ENCODE measurements at places on chromosomes 6 and 20.

- no peak for DNase-seq
Measured at GRCh38 chr6:11356404-11357155, 124.1 kb upstream of the NEDD9 start.

GRCh38 chr20:53884859-53885541, 185.4 kb downstream of the BCAS1 start:
- no peak for DNase-seq

DNA sequence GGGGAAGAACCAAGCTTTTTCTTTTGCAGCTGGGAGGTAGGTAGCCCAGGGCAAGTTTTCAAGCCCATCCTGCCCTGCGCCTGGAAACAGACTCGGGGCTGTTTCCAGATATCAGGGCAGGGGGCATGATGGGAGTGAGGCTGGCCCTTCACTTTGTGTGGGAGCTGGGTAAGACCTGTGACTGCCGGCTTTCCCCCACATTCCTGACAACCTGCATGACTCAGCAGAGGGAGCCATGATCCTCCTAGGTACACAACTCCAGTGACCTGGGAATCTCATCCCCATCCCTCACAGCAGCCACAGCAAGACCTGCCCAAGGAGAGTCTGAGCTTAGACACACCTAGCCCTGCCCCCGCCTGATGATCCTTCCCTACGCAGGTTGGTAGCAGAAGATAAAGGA, 280.8 kb downstream of the SOX4 start:
- DNase-seq, result no peak

DNA sequence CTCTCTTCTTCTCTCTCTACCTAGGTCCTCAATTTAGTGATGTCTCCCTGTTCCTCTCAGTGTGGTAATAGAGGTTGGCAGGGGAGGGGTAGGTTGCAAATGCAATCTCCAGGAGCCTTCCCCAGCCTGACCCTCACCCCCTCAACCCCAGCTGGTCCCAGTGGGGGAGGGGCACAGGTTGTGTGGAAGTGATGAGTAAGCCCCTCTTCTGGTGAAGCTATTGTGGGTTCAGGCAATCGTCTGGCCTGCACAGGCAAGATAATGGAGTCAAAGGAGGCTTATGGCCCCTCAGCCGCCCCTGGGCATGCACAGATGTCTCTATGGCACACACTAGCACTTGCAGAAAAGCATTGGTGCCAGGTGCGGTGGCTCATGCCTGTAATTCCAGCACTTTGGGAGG, 10.8 kb upstream of the ADA start:
- DNase-seq, result no peak

- DNase-seq, result no peak
Measured at GRCh38 chr20:18728870-18729224, 84.7 kb upstream of the SCP2D1 start.

DNA sequence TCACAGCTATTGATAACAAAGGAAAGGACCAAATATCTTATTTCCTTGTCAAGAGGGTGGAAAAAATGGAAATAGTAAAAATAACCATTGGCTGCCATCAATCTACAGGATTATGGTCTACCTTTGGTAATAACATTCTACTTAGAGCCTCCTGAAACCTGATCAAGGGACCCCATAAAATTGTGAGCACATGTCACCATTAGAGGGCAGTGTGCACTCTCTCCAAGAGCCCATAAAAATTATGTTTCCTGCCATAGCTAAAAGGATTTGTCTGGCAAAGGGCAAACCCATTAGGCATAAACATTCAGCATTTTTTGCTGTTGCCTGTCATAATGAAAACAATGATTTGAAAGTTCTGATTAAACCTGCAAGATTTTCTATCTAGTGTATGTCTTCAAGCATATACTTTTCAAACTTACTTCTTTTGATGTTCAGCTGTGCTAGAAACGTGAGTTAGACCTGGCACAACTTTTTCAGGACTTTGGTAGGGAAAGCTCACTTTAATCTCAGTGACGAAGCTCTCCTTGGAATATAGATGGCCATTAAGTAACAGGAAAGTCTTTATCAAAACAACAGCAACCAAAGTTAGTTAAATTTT, 120.7 kb upstream of the ZFP64 start:
- DNase-seq, result peak; percentile 63

- no peak for DNase-seq
Measured at GRCh38 chr6:137919837-137920730, 53.0 kb downstream of the TNFAIP3 start.

DNA sequence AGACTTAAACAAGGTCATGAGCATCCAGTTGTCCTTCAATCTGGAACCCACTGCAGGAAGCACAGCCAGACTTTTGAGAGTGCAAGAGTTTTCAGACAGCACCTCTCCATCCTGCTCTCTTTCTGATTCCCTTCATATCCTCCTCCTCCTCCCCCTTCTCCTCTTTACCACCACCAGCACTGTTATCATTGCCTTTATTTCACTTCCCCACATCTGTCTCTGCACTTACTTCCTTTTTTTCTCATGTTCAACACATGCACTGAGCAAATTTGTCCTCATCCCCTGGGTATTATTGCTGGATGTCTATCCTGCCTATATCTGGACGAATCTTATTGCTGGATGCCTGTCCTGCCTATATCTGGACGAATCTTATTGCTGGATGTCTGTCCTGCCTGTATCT, 554.8 kb downstream of the DHX35 start:
- no peak for DNase-seq

DNA sequence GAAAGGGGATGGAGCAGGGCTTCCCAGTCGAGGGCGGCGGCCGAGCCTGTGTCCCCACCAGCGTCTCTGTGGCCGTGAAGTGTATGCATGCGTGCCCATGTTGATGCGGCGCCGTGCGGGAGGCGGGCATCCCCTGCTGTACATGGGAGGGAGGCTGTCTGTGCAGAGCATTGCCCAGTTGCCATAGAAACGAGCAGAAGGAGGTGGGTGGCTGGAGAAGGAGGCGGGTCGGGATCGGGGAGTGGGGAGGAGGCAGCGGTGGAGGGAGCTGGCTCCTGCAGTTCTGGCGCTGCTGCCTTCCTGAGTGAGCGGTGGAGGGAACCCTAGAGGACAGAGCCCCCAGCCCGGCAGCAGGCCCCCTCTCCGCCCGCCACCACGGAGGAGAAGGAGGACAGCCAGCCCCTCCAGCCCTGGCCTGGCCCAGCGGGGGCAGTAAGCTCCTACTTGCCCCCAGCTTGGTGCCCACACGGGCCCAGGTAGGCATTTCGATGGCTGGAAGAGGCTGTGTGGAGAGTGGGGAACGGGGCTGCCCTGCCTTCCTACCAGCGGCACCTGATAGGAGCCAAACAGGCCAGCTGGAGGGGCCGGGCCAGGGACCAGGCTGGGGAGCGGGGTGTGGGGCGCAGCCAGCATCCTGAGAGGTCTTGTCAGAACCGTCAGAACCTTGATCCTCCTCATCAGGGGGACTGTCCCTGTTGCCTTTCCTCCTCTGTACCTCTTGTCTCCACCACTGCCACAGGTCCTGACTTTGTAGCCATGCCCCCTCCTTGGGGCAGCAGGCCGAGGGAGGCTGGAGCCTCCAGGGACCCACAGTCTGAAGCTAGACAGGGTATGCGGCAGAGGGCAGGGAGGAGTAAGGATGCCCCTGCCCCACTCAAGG, 41.3 kb downstream of the SPDEF start:
- DNase-seq, result no peak

DNA sequence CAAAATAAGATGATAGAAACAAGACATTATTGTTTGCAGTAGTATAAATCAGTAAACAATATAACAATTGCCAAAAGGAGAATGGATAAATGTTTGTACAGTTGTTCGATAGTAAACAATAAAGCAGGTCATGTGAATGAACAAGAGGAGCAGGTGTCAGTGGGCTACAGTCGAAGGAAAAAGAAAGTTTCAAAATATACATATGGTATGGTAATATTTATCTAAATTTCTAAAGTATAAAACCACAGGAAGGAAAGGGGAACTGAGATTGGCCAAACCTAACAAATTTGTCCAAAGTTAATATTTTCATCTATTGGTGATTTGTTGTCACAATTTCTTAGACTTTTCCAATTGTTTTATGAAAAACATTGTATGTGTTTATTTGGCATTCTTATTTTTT, 110.9 kb downstream of the SH3BGRL2 start:
- no peak for DNase-seq

DNA sequence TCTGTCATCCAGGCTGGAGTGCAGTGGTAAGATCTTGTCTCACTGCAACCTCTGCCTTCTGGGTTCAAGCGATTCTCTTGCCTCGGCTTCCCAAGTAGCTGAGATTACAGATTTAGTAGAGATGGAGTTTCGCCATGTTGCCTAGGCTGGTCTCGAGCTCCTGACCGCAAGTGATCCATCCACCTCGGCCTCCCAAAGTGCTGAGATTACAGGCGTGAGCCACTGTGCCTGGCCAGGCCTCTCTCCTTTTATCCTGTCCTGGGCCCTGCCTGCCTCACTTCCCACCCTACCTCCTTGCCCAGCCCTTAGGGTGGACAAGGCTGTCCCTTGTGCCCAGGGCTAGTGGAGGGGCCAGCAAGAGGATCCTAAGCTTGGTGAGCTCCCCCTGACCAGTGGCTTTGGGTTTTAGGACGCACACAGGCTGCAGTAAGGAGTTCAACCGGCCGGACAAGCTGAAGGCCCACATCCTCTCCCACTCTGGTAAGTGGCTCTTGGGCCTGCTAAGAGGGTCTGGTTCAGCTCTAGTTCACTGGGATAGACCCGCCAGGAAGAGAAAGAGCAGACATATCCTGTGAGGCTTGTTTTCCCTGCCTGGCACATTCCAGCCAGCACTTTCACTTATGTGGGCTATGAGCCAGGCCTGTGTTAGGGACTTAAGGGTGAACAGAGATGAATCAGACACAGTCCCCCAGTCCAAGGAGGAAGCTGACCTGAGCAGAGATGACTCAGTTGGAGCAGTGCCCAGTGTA, 21.9 kb upstream of the CHMP4B start:
- DNase-seq, result peak; percentile 6

- no peak for DNase-seq
Measured at GRCh38 chr20:41837669-41838224, 219.6 kb upstream of the CHD6 start.

GRCh38 chr6:148432462-148433195, 90.0 kb downstream of the SASH1 start:
- DNase-seq, result peak; percentile 50

DNA sequence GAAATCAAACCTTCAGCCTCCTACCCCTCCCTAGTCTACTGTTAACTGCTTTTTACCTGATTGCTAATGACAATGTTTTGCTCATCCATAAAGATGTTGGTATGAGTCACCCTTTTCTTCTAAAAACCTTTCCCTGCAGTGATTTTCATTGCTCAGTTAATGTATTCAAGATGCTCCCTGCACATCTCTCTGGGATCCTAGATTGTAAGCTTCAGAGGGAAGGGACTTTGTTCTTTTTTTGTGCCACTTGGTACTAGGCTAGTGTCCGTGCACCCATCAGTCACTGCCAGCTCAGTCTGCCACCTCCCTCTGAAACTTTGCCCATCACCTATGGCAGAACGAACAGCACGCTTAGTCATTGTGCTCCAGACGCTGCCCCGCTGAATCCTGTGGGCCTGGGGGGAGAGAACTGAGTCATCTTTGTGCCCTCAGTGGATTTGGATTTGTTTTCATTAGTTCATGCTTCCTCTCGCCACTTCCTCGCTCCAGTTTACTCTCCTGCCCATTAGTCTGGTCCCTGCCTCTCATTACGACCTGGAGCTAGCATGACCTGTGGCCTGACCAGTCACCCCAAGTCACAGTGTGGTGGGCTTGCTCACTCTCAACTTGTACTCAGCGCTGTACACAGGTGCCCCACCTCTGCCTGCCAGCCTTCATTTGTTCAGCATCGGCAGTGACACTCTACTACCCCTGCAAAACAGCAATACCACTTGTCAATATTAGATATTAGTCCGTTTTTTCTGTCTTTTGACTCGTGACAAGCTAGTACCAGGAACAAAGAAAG, 78.0 kb upstream of the TMEM181 start:
- DNase-seq, result no peak

DNA sequence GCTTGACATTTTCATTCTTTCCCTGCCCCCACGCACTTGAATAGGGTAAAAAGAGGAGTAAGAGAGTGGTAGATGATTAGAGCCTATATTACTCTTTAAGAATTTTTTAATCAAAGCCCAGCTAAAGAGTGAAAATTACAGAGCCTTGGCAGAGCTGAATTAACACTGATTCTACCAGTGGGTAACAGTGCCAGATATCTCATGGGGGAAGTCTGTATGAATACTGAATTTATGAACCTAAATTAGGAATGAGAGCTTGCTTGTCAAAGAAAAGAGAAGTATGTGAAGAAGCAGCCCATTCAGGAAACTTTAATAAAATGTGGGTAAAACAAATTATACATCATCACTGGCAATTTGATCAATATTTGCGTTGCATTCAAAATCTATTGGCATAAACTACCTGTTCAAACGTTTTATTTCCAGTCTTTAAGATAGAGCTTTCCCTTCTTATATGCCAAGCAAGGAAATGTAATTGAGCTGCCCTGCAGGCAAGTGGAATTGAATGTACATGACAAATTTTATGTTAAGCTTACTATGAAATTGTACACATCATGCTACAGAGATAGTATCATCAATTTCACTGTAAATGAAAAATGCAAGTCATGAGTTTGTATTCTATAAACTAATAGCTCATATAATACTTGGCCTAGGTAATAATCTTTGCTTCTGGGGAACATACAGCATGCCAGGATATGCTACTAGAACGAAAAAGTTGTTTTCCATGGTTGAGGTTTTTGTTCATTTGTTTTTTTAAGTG, 14.5 kb downstream of the SOBP start:
- no peak for DNase-seq

DNA sequence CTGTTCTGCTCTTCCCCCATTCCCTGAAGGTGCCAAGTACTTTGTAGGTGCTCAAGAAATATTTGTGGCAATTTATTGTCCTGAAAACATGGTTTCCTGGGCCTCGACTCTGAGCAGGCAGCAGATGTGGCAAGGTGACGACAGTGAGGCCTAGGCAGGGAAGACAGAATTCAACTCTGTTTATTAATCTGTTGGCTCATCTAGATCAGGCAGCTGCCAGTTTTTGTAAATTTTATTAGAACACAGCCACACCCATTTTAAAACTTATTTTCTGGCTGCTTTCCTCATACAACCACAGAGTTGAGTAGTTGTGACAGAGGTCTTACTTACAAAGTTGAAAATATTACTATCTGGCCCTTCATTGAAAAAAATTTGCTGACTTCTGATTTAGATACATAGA, 24.5 kb downstream of the MAPK14 start:
- no peak for DNase-seq

GRCh38 chr6:35454391-35455110, 2.4 kb downstream of the FANCE start:
- DNase-seq, result peak; percentile 45

Data from skin of body (tissue), 3 donors.